ENCODE measurements at places on chromosomes 13 and 19.

DNA sequence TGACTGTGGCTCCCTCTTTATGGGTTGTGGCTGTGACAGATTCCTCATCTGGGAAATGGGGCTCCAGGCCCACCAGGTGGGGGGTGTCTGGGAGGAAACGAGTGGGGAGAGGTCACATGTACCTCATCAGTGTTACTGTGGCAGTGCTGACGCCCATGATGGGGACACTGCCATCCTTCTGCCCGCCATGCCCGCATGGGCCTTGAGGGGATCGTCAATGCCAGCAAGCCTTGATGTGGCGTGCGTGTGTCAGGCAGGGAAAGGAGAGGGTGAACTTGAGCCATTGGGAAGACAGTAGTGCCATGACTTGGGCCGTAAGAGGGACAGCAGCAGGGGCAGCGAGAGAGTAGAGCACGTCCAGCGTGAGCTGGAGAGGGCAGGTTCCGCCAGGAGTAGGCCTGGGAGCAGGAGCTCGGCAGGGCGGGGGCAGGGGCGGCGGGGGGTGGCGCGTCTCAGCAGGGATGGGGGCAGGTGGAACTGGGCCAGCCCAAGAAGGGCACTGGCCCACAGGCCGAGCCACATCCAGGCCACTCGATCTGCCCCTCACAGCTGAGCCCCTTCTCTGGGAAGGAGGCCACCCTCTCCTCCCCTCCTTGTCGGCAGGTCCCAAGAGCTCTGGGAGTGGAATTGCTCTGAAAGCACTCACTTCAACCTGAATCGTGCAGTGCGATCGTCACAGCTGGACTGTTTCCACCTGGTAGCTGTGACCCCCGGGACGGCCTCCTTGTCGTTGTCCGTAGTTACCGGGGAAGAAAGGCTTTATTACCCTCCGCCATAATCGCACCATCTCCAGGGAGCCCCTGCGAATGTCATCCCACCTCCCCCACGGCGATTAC lies 9.9 kb downstream of the KLHL26 start:
- no peak for DNase-seq

DNA sequence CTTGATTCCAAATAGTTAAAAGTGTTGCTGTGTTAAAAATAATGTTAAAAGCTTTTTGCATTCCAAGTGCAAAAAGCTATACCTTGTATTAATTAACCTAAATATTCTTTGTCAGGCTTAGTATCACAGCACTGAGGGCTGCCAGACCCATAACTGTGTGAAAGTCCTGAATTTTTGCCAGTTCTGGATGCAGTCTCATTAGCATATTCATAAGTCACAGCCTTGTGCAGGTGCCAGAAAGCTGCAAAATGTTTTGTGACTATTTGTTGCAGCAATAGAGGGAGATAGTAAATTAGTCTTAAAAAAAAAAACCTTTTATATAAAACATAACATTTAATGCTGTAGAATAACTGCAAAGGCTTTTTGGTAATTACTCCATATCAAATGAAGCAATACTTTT lies 56.6 kb downstream of the SLITRK1 start:
- DNase-seq: no peak

DNA sequence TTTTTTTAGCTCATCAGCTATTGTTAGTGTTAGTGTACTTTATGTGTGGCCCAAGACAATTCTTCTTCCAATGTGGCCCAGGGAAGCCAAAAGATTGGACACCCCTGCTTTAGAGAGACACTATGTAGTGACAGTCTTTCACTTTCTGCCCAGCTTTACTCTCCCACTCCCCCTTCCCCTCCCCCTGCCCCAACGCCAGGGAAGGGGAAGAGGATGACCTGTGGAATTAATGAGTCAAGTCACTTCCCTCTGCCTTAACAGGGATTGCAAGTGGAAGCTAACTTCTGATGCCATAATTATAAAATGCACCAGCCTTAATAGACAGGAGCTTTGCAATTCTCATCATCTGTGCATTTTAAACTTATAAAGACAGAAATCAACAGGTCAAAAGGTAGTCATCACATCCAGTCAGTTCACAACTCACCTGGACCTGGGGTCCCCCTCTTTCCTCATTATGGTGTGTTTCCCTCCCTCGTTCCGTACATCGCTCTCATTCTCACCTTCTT lies 1.6 kb downstream of the ZNF415 start:
- no peak for DNase-seq

- no peak for DNase-seq
Measured at GRCh38 chr13:100644371-100644770, 30.2 kb downstream of the TMTC4 start.

- no peak for DNase-seq
Measured at GRCh38 chr13:32028711-32029110, 2.9 kb upstream of the FRY start.

DNA sequence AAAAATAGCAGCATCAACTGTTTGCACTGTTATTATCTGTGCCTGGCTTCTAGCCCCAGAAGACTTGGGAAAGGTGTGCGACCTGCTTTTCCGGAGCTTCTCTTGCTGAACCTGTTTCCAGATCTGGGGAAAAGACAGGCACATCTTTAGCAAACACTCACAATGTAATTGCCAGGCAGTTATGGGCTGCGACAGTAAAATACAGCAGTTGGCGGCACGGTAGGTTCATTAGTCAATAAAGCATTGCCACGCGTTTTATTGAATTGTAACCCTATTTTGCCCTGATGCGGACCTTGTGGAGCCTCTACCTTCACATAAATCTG lies 223.7 kb upstream of the TSHZ3 start:
- DNase-seq: no peak

DNA sequence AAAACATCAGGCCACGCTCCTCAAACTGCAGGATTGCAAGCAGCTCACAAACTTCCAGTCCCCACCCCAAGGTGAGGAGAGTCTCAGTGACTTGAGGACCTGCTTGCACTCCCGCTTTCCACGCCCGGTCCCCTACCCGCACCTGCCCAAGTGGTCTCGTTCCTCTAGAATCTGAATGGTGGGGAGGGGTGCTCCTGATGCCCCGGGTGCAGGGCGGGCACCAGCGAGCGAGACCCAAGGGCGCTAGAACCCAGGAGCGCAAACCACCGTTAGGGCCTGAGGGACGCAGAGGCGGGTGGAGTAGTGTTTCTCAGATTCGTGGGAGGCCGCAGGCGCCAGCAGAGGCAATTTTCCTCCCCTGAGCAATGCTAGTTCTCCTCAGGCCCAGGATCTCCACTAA lies 40.3 kb downstream of the SOX1 start:
- no peak for DNase-seq

DNA sequence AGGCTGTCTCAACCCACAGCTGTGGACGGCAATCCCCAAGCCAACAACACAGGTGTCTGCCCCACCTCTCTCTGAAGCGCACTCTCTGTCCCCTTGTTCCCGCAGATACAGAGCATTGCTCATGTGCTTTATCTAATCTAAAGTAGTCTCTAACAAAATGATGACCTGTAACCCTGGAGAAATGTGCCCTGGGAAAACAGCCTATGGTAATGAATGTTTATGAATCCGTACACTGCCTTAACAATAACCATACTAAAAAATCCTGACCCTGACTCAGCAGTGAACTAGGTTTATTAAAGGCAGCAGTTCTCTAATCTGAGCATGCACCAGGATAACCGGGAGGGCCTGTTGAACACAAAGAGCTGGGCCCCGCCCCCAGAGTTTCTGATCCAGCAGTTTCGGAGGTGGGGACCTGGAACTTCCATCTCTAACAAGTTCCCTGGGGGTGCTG lies 50.7 kb upstream of the SLC15A1 start:
- no peak for DNase-seq

DNA sequence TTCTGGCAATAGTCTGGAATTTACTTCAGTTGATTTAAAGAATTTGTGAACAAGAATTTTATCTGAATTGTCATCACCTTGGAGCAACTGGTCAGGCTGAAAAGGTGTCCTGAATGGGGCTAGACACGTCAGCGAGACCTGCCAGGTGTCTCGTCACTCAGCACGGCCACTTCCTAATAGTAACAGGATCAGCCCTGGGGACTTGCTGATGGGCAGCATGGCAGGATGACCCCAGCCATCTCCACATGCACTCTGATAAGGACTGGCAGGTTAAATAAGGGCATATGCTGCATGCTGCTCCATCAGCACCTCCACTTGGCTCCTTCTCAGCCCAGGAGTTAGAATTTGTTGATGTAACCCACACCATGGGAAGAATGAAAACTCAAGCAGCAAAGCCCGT lies 224.2 kb downstream of the FOXO1 start:
- no peak for DNase-seq

DNA sequence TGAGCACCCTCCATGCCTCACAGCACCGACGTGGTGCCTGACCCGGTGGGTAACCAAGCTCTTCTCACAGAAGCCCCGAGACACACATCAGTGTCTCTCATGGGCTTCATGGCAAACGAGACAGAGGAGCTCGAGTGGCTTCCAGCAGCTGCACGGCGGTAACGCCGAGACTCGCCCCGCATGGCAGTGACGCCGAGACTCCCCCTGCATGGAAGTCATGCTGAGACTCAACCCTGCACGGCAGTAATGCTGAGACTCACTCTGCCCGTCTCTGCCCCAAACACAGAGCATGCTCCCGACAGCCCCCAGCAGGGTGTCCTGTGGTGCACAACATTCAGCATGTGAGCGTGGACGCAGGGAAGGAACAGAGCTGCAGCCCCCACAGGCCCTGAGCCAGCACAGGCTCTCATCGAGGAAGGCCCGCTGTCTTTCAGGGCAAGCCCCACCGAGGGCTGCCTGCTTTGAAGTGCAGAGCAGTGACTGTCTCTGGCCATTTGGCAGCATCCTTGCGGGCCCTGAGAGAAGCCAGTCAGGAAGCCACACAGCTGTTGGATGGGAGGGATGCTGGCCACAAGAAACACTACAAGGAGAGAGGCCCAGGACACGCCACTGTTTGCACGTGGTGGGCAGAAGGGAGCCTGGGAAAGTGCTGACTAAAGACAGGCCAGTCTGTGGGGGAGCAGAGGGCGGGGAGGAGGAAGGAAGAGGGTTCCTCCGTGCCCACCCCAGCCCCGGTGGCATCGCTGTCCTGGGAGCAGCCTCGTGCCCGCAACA lies 9.5 kb downstream of the GAS6 start:
- no peak for DNase-seq

- no peak for DNase-seq
Measured at GRCh38 chr13:93289842-93290241, 63.2 kb downstream of the GPC6 start.

- DNase-seq: no peak
Measured at GRCh38 chr13:24223341-24224231, 63.1 kb downstream of the SPATA13 start.

DNA sequence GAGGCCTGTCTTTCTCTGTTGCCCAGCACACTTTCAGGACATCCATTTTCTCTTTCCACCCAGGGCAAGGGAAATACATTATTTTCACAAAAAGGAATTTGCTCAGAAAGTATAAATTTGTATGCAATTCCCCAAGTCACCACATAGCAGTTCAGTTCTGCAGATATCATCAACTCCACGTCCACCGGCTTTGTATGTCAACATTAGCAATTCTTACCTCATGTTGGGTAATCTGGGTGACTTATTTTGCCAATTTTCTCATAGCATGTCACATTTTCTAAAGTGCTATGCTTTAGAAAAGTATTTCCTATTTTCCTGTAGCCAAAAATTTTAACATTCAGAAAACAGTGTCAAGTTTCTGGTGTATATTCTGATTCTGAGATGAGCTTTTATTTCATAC lies 501.8 kb downstream of the EFNB2 start:
- DNase-seq: no peak

DNA sequence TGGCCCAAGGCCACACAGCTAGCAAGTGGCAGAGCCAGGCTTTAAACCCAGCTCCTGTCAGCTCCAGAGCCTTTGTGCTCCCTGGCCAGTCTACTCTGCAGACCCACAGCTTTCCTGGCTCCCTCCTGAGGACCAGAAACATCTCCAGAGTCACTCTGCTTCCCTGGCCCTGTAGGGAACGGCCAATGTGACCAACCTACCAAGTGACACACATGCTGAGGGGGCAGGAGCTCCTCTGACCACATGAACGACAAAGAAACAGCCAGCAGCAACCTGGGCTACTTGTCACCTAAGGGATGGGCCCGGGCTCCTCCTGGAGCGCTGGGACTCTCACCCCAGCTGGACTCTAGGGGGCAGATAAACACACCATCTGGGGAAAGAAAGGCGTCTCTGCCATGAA lies 19.3 kb downstream of the PEG3 start:
- DNase-seq: no peak

DNA sequence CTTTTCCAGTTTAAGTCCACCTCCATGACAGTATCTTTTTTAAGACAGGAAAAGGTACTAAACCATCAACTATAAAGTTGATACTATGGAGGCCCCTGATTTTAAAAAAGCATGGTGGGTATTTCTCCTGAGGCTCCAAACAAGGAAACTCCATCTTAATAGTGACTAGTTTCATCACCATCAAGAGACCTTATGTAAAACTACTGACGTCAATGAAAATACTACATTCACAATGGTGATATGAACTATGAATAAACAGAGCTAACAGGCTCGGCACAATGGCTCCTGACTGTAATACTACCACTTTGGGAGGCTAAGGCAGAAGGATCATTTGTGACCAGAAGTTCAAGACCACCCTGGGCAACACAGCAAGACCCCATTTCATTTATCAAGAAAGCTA lies 162.7 kb downstream of the KLF12 start:
- no peak for DNase-seq

GRCh38 chr13:98927951-98928927 lies 49.6 kb downstream of the DOCK9 start:
- DNase-seq: no peak

GRCh38 chr19:47133021-47133471 lies 2.4 kb downstream of the SAE1 start:
- DNase-seq: no peak

DNA sequence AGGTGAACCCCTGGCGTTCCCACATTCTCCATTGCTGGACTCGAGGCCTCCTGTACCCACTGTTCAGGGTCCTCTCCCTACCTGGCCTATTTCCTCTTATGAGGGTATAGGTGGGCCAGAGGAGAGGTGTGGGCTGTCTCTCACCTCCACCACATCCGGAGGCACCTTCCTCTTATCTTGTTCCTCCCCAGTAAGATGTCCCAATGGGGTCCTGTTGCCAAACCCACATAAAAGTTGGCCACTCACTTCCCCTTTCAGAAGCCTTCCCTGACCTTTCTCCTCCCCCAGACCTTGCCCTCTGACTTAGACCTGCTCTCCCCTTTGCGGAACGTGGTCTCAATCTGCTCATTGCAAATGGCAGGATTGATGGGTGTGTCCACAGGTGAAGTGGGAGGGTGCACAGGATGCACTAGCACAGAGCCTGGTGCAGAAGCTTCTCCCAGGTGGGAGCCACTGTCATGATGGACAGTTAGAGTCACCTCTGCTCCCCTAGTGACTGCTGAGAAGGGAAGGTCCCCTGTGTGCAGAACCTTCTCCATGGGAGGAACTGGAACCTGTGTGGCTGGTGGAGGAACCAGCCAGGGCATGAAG lies 1.3 kb downstream of the CYP4F3 start:
- DNase-seq: no peak

All from activated gamma-delta T cell treated with anti-CD3 and anti-CD28 coated beads, Interleukin-2, amount 50 U/mL, for 16 hours (primary cell).